ENCODE measurements at places on chromosomes 16 and 17.
A peak's percentile ranks its signal among the peaks of the same experiment; 100 is the strongest.

DNA sequence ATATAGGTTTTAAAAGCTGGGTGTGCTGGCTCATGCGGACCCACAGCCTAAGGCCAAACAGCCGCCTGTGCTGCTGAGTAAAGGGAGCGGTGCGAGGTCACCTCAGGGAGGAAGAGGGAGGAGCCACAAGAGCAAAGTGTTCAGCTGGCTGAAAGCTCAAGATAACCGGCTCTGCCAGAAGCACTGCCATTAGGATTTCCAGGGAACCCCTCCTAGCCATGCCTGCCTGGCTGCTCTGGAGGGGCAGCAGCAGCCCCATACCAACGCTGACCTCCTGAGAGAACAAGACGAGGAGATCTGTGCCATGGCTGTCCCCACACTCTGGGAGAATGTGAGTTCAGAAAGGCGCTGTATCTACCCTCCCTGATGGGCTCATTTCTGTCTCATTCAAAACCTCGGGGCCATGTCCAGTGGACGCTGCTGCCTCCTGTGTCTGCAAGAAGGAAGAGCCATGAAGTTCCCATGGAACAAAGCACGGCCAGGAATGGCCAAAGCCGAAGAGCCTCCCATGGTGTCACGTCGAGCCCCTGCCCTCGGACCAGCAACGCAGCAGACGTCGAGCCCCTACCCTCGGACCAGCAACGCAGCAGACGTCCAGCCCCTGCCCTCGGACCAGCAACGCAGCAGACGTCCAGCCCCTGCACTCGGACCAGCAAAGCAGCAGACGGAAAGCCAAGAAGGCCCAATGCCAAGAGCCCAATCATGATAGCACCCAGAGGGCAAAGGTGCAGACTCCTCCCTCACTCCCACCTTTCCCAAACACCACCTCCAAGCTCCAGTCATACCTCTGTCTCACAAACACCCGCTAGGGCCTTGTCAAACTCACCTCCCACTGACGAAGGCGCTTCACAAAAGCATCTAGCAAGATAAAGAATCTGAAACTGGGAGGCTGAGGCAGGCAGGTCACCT is 107.0 kb downstream of the ANKRD11 start:
- no peak for DNase-seq

- peak; percentile 62 for DNase-seq
These were observed 2.4 kb downstream of the AOC2 start for GRCh38 chr17:42846594-42847280.

- DNase-seq = no peak
These were observed 264.3 kb upstream of the CACNG5 start for GRCh38 chr17:66570447-66571195.

DNA sequence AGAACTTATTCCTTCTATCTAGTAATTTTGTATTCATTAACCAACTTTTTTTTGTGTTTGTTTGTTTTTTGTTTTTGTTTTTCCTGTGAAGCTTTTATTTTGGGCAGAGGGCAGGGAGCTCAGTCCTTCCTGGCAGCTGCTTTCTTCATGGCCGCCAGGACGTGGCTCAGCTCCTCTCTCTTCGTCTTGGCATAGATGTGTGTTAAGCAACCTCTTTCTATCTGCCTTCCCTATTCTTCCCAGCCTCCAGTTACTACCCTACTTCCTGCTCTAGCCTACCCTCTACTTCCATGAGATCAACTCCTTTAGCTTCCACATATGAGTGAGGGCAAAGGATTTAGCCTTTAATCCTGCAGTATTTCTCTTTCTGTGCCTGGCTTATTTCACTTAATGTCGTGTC is 8.2 kb upstream of the BRD7 start:
- DNase-seq = no peak

GRCh38 chr16:13238182-13238581 is 336.8 kb downstream of the SHISA9 start:
- DNase-seq = no peak

- no peak for DNase-seq
These were observed 14.5 kb upstream of the BAIAP2 start for GRCh38 chr17:81020443-81020766.

- DNase-seq = no peak
These were observed 13.5 kb downstream of the TBX4 start for GRCh38 chr17:61465550-61466237.

DNA sequence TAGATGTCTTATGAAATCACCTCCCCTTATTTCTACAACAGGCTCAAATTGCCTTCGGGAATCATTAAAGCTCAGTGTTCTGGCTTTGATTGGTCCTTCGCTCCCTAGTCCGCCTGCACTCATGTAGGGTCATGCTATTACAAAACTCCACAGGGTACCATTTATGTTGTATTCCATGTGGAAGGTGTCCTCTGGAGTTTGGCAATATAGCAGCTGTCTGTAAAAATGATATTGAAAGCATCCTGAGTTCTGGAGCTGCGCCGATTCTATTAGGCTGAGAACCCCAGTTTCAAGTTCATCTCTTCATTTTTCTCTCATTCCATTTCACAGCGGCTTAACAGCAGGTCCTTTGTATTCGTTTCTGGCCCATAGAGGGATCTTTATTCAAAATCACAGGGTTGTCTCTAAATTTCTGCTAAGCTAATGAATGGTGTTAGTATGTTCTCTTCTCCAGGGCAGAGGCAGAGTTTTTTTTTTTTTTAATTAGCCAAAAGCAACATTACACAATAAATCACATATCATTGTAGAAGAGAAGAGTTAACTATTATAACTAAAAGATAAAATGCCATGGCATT is 71.9 kb upstream of the TEKT1 start:
- DNase-seq = no peak

- no peak for DNase-seq
These were observed 41.1 kb upstream of the DHX8 start for GRCh38 chr17:43442711-43443110.

- no peak for DNase-seq
These were observed 23.2 kb downstream of the GSE1 start for GRCh38 chr16:85636234-85636812.

DNA sequence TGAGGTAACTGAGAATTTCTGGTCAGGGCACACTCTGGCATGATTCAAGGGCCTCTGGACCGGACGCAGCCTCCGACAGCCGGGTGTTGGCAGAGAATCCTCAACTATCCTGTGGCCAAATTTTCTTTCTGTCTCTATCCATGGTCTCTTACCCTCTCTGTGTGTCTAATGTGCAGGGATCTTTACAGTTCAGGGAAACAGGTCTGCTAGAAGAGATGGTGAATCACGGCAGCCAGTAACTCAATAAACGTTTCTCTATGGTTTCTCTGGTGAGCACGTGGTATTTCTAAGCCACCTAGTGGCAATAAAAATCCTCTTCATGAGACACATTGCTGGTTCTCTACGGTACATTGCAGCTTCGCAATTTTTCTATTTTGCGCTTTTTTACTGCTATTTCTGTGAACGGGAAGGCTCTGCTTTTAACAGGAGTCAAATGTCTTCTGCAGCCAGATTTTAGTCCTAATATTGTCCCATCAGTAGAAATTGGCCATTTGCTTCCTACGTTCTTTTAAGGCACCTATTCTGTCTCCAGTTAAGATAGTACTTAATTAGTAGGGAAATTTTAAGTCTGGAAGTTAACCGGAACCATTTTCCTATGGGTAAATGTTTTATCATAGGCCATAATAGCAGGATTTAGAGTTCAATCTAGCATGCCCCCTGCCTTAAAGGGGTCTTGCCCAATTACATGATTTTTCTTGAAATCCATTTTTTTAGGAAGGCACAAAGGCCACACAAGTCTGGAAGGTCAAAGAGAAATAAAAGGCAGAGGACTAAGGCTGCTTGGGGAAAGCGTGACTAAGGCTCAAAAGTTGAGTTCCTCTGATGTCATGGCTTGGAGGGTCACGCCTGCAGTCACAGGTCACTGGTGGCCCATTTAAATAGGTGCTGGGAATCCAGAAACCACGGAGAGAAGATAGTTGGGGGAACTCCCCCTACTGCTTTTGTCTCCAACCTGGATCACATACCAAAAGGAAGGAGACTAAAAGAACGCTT is 31.5 kb downstream of the QPRT start:
- peak; percentile 78 for DNase-seq

GRCh38 chr16:6704306-6704930 is 628.2 kb upstream of the RBFOX1 start:
- no peak for DNase-seq

- DNase-seq = peak; percentile 79
These were observed 26.2 kb upstream of the RFFL start for GRCh38 chr17:35089586-35090296.

- DNase-seq = no peak
These were observed 376 bp upstream of the STAC2 start for GRCh38 chr17:39225959-39226683.

GRCh38 chr16:8751481-8752311 is 45.7 kb downstream of the TMEM186 start:
- DNase-seq = no peak

- DNase-seq = peak; percentile 37
These were observed 9.4 kb downstream of the C17orf100 start for GRCh38 chr17:6660805-6661463.

- no peak for DNase-seq
These were observed 30.2 kb downstream of the ENDOV start for GRCh38 chr17:80445007-80445725.

GRCh38 chr16:69131167-69131838 is 1.1 kb downstream of the CHTF8 start:
- peak; percentile 48 for DNase-seq

DNA sequence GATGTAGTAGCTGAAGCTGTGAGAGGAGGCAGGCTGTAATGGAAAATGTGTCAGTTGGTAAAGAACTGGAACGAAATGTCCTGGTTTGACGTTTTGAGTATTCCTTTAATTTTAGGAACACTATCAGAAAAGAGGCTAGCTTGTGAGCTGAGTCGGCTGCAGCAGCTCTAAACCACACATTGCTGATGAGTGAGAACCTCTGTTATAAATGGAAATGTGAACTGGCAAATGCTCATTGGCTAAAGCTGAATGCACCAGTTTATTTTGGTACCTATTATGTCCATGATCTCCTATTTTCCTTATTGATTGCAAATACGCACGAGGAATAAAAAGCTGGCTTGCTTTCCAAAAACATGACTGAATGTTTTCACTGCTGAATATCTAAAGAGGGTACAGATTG is 11.0 kb upstream of the WIPI1 start:
- no peak for DNase-seq

DNA sequence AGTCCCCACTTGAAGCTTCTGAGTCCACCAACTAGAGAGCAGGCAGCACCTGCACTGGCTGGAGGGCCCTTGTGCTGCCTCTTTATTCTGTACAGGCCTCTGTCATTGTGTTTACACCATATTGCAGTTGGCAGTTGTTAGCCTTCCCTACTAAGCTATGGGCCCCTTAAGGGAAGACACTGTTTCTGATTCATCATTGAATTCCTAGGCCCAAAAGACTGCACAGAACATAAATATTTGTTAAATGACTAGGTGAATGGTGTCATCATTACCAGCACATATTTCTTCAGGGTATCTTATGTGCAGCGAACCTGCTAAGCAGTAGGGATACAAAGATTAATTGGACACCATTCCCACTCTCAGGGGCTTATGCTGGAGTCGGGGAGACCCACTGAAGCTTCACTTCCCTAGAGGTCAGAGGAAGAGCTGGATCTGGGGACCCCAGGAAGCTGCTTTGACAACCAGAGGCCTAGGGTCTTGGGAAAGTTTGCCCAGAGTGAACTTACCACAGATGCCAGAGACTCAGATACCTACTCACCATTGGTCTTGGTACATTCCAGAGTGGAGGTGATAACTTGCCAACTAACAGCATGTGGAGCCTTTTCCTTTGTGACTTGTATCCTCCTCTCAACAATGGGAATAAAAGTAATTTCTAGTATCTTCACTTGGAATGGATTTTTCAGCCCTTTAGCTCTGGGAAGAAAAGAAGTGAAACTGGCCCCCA is 28.7 kb upstream of the DDX52 start:
- no peak for DNase-seq

GRCh38 chr16:84084570-84085270 is 32.0 kb downstream of the MBTPS1 start:
- peak; percentile 63 for DNase-seq

GRCh38 chr17:72297326-72298115 is 176.7 kb downstream of the SOX9 start:
- no peak for DNase-seq
